Esophagus muscularis mucosa (tissue), 4 donors: ENCODE measurements at places on chromosomes 5 and 9. TPM values are rescaled to one million over a fixed set of nuclear protein-coding genes. Genes with fewer than 3 reads are reported as not detected.

- H3K4me1 ChIP-seq = no peaks in the 10 kb centered on the region
- H3K36me3 ChIP-seq = peaks cover 5% of the 10 kb centered on the region
- H3K4me3 ChIP-seq = no peak overlapping the region
- no peaks in the 10 kb centered on the region for H3K27me3 ChIP-seq
- no peak for DNase-seq
- no peak overlapping the region for H3K27ac ChIP-seq
Measured at GRCh38 chr9:131867611-131868192, 127.8 kb upstream of the RAPGEF1 start.

DNA sequence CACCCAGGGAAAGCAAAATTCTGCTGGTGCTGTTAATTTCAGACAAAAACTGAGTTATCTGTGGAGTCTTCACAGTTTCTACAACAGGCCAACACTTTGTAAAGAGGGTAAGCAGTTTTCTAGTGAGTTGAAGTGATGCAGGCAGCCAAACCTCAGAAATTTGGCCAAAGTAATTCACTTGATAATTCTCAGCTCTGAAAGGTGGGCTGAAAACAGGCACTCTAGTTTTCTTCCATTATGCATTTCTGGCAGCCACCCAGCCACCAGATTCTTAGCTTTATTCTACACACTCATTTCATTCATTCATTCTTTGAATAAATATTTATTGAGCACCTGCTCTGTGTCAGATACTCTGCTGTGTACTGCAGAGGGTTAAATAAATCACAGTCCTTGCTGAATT, 184.2 kb downstream of the RAB3C start:
- H3K36me3 ChIP-seq = no peaks in the 10 kb centered on the region
- no peak for DNase-seq
- H3K4me3 ChIP-seq = no peak overlapping the region
- no peaks in the 10 kb centered on the region for H3K4me1 ChIP-seq
- no peak overlapping the region for H3K27ac ChIP-seq

- no peaks in the 10 kb centered on the region for H3K4me1 ChIP-seq
- no peak overlapping the region for H3K27ac ChIP-seq
- no peak for DNase-seq
- H3K27me3 ChIP-seq = no peaks in the 10 kb centered on the region
- no peaks in the 10 kb centered on the region for H3K36me3 ChIP-seq
Measured at GRCh38 chr9:70883056-70883455, 238.4 kb downstream of the TRPM3 start.

- H3K36me3 ChIP-seq = no peaks in the 10 kb centered on the region
- no peaks in the 10 kb centered on the region for H3K27me3 ChIP-seq
- no peak overlapping the region for H3K27ac ChIP-seq
- no peak overlapping the region for H3K4me3 ChIP-seq
- H3K4me1 ChIP-seq = no peaks in the 10 kb centered on the region
- DNase-seq = peak; percentile 72
Measured at GRCh38 chr5:159695741-159696294, 220.5 kb upstream of the ADRA1B start.

- no peaks in the 10 kb centered on the region for H3K27me3 ChIP-seq
- DNase-seq = no peak
- H3K36me3 ChIP-seq = no peaks in the 10 kb centered on the region
- no peak overlapping the region for H3K4me3 ChIP-seq
Measured at GRCh38 chr9:114677418-114677817, 4.6 kb downstream of the TEX48 start.

- DNase-seq = no peak
- H3K27ac ChIP-seq = no peak overlapping the region
- no peaks in the 10 kb centered on the region for H3K4me1 ChIP-seq
- no peaks in the 10 kb centered on the region for H3K36me3 ChIP-seq
- no peak overlapping the region for H3K4me3 ChIP-seq
- H3K27me3 ChIP-seq = no peaks in the 10 kb centered on the region
Measured at GRCh38 chr9:99896119-99896518, 10.3 kb upstream of the STX17 start.

DNA sequence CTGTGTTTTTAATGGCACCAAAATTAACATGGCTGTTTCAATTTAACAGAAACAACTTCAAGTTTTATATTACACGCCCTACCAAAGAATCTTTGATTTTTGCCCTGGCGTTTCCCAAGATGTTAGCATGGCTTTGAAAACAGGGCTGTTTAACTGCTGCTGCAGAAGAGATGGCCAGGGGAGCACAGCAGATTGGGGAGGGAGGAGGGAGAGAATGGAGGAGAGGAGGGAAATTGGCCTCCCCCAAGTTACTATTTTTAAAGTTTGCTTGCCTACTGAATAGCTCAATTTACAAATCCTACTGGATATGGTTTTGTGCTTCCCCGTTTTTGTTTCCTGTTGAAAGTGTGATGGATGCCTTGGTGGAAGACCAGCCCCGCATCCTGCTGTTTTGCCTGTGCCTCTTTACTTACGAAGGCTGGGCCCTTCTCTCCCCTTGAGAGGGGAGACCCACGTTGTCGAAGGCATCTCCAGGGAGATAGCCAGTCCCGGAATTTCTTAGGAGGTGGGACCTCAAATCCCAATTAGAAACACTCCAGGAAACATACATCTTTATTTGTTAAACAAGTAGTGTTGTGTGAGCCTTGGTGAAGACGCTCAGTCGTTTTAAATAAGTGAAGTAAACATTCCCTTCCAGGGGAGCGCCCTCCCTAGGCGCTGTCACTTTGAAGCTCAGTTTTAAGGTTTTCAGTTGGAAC, 98.6 kb downstream of the AOPEP start:
- no peaks in the 10 kb centered on the region for H3K27me3 ChIP-seq
- peaks cover 40% of the 10 kb centered on the region for H3K4me1 ChIP-seq
- H3K36me3 ChIP-seq = no peaks in the 10 kb centered on the region
- peak overlapping the region; percentile 38 for H3K27ac ChIP-seq
- peak overlapping the region; percentile 3 for H3K4me3 ChIP-seq
- peak; percentile 53 for DNase-seq

DNA sequence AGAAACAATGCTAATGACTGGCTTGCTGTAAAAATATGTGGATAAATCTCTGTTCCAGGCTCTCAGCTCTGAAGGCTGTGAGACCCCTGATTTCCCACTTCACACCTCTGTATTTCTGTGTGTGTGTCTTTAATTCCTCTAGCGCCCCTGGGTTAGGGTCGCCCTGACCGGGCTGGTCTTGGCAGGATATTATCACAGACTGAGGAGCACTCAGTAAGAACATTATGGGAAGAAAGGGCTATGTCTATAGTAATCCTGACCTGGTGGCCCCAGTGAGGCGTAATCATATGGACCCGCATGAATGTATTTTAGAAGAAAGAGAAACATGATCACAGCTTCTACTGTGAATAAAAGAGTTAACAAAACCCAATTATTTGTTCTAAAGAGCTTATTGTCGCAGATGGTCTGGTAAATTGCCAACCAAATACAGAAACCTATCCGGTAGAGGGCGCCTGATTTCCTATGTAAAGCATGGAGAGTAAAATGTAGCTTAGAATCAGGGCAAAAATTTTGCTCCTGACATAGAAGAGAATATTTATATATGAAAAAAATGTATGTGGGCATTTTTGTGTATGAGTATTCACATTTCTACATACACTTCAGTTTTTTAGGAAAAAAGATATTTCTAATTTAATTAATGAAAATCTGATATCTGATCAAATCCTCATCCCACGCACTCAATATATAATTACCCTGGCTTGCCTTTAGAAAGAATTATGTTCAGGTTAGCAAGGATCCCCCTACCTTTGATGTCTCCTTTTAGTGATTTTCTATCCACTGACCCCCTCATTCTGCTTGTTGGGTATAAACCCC, 5.8 kb upstream of the IFNA1 start:
- H3K27ac ChIP-seq = no peak overlapping the region
- no peaks in the 10 kb centered on the region for H3K36me3 ChIP-seq
- no peaks in the 10 kb centered on the region for H3K27me3 ChIP-seq

DNA sequence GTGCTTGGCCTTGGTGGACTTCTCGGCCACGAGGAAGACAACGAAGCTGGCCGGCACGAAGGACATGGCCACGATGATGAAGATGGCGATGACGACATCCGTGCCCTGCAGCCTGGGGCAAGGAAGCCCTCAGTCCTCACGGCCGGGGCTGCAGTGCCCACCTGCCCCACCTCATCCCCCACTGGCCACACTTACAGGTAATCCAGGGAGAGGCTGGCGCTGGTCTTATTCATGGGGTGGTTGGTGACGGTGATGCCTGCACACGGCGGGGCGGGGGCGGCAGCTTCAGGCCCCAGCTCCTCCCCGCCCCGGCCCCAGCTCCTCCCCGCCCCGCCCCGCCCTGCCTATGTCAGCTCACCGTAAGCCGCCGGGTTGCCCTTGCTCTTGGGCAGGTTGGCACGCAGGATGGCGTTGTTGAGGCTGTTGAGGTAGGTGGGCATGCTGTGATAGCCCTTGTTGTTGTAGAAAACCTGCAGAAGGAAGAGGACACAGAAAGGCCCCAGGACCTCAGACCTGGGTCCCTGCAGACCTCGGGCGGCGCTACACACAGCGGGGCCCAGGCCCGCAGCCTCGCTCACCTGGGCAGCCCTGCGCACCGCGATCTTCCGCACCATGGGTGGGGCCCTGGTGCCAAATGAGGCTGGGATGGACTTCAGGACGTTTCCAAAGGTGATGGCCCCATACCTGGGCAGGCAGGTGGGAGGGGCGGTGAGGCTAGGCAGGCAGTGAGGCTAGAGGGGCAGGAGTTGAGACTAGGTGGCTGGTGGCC, 15.7 kb upstream of the CLIC3 start:
- no peak overlapping the region for H3K27ac ChIP-seq
- H3K36me3 ChIP-seq = peaks cover 87% of the 10 kb centered on the region
- no peaks in the 10 kb centered on the region for H3K27me3 ChIP-seq

GRCh38 chr9:2128618-2129017, 113.5 kb downstream of the SMARCA2 start:
- no peaks in the 10 kb centered on the region for H3K27me3 ChIP-seq
- H3K4me1 ChIP-seq = peaks cover 60% of the 10 kb centered on the region
- DNase-seq = no peak

The PCDHB5 gene
- total RNA-seq = 7.4 TPM

The PCDHGB4 gene
- total RNA-seq = 4.1 TPM

The ELAVL2 gene
- total RNA-seq = 1.4 TPM

The IL13 gene
- total RNA-seq = not detected
